CD4-positive, alpha-beta T cell treated with Interleukin-17A for 4 hours (primary cell): ENCODE measurements at places on chromosomes 6 and 20.

DNA sequence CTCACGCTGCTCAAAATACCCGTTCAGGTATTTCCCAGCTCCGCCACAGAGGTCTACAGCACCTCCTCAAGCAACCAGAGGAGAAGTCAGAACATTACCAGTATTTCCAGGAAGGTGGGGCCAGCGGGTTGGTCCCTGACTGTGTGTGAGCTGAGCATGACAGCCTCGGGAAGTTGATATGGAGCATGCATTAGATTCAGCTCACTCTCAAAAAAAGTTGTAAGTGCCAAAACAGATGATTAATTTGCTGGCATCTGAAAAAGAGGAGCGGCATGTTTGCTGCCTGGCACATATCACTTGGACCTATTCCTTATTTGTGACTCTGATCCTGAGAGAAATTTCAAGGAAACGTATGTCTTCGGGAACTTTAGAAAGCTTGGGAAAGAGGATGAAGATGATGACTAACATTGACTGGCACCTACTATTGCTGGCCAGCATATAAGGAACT is 32.3 kb downstream of the ELOVL2 start:
- no peak for DNase-seq

GRCh38 chr6:160735523-160735922 is 33.5 kb downstream of the PLG start:
- DNase-seq: no peak

GRCh38 chr6:102085257-102085656 is 691.7 kb downstream of the GRIK2 start:
- no peak for DNase-seq

DNA sequence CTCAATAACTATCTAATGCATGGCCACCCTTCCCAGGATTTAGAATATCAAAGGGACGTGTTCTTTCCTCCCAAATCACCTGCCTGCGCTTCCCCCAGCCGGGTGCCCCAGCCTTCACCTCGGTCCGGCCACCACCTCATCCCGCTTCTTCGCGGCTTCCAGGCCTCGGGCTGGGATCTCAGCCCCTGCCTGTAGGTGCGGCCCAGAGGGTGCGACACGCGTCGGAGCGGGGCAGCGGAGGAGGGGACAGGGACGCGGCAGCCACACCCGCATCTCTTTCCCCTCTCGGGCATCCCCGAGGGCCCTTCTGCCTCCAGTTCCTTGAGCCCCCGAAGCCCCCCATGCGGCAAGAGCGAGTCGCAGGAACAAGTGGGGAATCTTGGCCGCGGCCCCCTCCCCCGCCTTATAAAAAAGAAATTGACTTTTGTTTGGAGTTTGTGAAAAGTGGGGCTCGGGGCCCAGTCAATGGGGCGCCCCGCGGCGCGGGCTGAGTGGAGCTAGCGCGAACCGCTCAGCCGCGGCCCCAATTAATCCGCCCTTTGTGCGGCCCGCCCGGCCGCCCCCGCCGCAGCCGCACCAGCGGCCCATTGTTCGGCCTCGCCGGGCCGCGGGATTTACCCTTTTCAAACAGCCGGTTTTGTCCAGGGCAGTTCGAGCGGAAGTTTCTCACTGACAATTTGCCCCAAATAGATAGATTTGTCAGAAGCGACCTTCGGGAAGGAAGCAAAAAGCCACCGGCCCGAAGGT is 8.4 kb upstream of the NR2E1 start:
- DNase-seq: no peak

DNA sequence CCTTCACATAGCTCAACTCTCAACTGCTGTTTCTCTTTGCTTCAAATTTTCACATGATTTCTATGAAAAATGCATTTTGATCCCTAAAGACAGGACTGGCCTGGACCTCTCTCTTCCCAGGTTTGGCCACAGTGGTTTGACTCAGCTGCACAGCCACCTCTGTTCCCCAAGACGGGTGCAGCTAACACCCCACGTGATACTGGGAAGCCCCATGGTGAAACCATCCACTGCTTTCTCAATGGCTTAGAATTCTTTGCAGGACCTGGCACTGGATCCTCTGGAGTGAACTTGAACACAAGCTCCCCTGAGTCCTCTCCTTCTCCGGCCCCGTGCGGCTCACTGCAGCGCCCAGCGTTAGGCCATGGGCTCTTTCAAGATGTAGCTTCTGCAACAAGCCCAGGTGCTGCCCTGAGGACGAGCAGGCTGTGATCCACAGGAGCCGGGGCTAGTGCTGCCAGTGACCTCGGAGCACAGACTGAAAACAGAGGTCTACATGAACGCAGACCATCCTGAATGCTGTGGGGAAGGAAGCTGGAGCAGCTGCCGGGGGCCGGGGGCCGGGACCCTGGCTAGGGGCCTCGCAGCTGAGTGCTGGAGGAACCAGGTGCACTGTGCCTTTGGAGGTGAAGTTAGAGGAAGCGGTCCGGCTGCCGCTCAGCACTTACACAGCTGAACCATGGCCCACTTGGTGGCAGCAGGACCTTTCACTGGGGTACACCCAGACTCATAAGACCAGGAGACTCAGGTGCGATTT is 58.8 kb upstream of the MPC1 start:
- peak; percentile 19 for DNase-seq

GRCh38 chr20:58179432-58180099 is 48.9 kb downstream of the ANKRD60 start:
- peak; percentile 77 for DNase-seq

GRCh38 chr6:37241775-37242428 is 15.7 kb upstream of the TBC1D22B start:
- DNase-seq: no peak

GRCh38 chr6:134178161-134179044 is 126.0 kb upstream of the SLC2A12 start:
- peak; percentile 90 for DNase-seq

DNA sequence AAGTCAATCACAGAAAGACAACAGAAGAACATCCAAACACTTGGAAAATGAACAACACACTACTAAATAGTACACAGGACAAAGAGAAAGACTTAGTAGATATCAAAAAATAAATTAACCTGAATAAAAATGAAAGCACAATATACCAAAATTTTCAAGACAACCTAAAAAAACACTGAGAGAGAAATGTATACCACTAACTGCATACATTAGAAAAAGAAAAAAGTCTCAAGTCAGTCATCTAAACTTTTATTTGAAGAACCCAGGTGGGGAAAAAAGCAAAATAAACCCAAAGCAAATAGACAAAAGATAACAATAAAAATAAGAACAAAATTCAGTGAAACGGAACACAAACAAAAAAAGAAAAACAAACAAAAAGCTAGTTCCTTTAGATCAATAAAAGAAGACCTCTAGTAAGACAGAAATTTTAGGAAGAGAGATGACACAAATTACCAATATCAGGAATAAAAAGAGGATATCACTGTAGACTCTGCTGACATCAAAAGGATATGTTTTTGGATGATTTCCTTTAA is 172.8 kb downstream of the TRIM27 start:
- DNase-seq: no peak

- DNase-seq: no peak
These were observed 15.3 kb upstream of the FHL5 start for GRCh38 chr6:96547654-96548053.

GRCh38 chr6:14826456-14826855 is 419.4 kb upstream of the JARID2 start:
- no peak for DNase-seq

GRCh38 chr20:44956410-44956809 is 3.8 kb downstream of the TOMM34 start:
- no peak for DNase-seq

DNA sequence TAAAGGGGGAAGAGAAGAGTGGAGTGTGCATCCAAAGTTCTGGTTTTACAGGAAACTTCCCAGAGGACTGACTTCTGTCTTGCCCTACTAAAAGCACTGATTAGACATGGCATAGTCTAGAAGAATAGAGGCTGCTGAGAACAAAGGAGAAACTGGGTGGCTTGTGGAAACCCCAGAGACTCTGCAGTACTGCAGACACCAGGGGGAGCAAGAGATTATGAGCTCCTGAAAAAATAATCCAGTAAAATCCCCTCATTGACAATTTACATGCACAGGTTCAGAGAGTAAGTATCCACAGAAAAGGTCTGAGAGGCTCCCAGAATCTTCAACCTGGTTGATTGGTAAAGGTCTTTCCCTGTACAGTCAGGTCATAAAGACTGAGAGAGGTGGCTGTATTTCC is 48.7 kb upstream of the CLVS2 start:
- no peak for DNase-seq

GRCh38 chr6:125790358-125791150 is at the start of gene NCOA7:
TSS of gene NCOA7 (plus strand) at chr6:125790960. CDS start at chr6:125815355, 24,395 bp downstream.
- peak; percentile 87 for DNase-seq

DNA sequence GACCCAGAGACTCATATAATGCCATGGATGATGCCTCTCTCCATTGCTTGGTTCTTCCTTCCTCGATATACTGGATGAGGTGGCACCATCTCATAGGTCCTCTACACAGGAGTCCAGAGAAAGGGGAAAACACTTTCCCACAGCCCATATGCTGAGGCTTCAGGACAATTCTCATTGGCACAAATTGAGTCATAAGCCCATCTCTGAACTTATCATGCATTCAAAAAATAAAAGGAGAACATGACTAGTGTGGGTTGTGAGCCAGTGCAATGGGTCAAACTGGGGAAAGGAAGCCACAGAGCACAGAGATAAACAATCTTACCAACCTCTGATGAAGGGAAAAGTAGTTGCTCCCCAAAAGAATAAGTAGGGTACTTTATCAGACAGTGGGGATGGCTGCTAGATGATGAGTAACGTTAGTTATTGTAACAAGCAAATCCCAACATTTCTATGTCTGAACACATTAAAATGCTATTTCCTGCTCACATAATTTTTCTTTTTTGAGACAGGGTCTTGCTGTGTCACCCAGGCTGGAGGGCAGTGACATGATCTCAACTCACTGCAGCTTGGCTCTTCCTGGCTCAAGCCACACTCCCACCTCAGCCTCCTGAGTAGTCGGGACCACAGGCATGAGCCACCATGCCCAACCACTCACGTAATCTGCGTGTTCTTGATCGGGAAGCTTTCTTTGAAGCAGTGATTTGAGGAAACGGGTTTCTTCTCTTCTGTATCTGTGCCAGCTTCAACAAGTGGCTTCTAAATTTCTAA is 27.0 kb downstream of the SOD2 start:
- DNase-seq: no peak

DNA sequence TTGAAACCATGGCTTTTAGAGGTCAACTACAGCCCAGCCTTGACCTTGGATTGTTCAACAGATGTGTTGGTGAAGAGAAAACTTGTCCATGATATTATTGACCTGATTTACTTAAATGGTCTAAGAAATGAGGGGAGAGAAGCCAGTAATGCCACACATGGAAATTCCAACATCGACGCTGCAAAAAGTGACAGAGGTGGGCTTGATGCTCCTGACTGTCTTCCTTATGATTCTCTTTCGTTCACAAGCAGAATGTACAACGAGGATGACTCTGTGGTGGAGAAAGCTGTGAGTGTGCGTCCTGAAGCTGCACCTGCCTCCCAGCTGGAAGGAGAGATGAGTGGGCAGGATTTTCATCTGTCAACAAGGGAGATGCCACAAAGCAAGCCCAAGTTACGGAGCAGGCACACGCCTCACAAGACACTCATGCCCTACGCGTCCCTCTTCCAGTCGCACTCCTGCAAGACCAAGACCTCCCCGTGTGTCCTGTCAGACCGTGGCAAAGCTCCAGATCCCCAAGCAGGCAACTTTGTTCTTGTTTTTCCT is 16.2 kb downstream of the TTLL2 start:
- DNase-seq: no peak

GRCh38 chr6:40098774-40099173 is 164.5 kb upstream of the MOCS1 start:
- DNase-seq: no peak

DNA sequence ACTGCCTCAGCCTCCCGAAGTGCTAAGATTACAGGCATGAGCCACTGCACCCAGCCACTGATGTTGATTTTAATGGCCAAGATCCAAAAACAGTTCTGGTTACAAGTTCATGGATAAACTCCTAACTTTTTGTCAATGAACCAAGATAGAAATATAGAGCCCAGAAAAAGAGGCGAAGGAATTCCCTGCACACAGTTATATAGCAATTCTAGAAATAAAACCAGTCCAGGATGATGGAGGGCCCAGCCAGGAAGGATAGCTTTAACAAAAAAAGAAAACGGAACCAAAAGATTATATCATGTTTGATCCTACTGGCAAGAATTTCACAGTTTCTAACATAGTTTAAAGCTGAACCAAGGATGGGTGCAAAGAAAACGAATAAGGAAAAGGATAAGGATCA is 10.9 kb downstream of the EPB41L2 start:
- DNase-seq: no peak

DNA sequence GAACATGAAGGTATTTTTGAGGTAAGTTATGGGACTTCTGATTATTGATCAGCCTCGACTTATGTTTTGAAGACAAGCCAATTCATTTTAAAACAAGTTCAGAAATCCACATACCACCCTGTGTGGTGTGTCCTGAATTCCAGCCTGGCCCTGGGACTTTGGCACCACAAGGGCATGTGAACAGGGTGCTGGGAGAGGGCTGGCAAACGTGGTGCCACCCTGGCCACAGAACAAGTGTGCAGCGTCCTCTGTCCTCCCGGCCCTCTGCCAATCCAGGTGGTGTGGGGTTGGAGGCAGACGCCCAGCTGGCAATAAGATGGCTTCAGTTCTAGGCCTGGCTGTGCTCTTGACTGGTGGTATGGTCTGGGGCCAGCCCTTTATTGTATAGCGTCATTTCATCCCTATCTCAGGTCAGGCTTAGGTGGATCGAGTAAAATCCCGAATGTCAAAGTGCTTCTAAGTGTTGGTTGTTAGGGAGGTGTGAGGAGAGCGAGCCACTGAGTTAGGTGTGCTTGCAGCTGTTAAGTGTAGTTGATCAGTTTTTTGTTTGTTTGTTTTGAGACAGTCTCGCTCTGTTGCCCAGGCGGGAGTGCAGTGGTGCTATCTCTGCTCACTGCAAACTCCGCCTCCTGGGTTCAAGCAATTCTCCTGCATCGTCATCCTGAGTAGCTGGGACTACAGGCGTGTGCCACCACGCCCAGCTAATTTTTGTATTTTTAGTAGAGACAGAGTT is 84.2 kb downstream of the RNF144B start:
- DNase-seq: no peak

GRCh38 chr6:145498425-145498824 is 236.9 kb downstream of the EPM2A start:
- no peak for DNase-seq

DNA sequence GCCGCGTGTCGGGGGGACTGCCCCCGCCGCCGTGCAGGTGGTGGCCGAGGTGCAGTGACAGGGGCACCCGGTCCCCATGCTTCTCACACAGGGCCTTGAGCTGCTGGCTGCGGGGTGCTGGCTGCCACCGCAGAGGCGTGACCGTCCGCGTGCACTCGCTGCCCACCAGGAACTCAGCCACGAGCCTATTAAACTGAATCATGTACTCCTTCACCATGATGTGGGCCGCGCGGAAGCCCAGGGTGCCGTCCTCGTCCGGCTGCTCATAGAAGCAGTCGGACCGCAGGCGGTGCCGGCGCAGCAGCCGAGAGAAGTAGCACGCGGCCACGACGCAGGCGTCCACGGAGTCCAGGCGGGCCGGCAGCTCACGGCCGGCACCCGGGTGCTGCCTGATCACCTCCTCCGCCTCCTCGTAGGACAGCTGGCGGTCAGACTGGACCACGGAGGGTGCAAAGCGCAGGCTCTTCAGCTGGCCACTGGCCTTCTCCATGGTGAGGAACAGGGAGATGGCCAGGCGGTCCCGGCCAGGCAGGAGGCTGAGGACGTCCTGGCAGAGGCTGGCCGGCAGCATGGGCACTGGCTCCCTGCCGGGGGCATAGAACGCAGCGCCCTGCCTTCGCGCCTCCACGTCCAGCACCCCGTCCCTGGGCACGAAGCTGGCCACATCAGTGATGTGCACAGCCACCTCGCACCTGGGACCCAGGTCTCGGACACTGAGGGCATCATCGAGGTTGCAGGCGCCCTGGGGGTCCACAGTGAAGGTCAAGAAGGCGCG is 9.8 kb downstream of the HELZ2 start:
- no peak for DNase-seq

GRCh38 chr6:43393602-43394001 is 24.2 kb upstream of the ZNF318 start:
- no peak for DNase-seq
